A549 treated with RU486 at 1 μM for 4 hours (cell line): ENCODE measurements at places on chromosomes 12 and 14. TPM values are rescaled to one million over a fixed set of nuclear protein-coding genes. Genes with fewer than 3 reads are reported as not detected.

GPR162 gene
- total RNA-seq, result 0.22 to 1.1 TPM (median 0.49 TPM) in 5 replicates

KLHL33 gene
- total RNA-seq, result not detected in 5 replicates

CLECL1 gene
- total RNA-seq, result not detected in 5 replicates

PDE3A gene
- 1.7 to 3.9 TPM (median 3.7 TPM) in 5 replicates for total RNA-seq

MAP3K9 gene
- 3.2 to 5.2 TPM (median 4.7 TPM) in 5 replicates for total RNA-seq

DTX3 gene
- total RNA-seq, result 16.2 to 18.8 TPM (median 17.8 TPM) in 5 replicates

NFE2 gene
- total RNA-seq, result 0.07 to 0.32 TPM (median 0.13 TPM) in 3 of 5 replicates, not detected in the others

AGAP2 gene
- 0.10 to 0.16 TPM (median 0.13 TPM) in 5 replicates for total RNA-seq

FAR2 gene
- total RNA-seq, result 0.38 TPM in 1 of 5 replicates, not detected in the others

KRT81 gene
- total RNA-seq, result 2,796 to 3,933 TPM (median 3,447 TPM) in 5 replicates

RNF212B gene
- total RNA-seq, result not detected in 5 replicates
